Esophagus mucosa (tissue), 1 donor: ENCODE measurements at places on chromosomes 2 and 18.

DNA sequence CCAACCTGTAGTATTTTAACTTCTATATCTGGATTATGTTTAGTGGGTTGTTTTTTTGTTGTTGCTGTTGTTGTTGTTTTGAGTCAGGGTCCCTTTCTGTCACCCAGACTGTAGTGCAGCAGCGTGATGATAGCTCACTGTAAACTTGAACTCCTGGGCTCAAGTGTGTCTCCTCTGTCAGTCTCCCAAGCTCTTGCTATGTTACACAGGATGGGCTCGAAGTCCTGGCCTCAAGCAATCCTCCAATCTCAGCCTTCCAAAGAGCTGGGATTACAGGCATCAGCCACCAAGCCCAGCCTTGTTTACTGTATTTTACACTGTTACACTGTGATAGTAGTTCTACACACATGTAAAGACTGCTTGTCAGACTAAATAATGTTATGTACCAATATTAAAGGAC lies 9.7 kb upstream of the STRN start:
- ATAC-seq: no peak

DNA sequence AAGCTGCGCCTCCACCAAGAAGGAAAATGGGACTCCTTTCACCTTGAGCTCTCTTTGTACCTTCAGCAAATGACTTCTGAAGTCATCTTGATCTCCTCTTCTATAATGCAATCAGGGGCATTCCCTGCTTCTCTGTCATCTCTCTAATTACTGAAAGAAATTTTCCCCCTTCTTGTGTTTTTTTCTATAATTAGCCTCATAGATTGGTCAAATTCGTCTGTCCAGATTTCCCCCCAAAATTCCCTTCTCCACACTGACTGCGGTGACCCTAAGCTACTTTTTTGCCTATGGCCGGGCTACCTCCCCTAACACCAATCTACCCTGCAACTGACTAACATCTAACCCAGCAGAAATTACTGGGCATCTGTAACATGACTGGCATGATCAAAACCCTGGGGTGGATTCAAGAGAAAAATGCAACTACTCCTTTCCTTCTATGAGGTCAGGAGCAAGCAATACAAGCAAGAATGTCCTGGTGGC lies 168.6 kb downstream of the BCL2 start:
- ATAC-seq: no peak

DNA sequence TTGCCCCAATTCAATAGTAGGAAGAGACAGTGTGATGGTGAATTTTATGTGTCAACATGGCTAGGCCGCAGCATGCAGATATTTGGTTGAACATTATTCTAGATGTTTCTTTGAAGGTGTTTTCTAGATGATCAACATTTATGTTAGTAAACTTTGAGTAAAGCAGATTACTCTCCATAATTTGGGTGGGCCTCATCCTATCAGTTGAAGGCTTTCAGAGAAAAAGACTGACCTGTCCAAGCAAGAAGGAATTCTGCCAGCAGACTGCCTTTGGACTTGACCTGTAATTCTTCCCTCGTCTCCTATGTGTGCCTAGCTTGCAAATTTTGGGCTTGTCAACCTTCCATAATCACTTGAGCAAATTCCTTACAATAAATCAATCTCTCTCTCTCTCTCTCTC lies 8.3 kb upstream of the GRP start:
- no peak for ATAC-seq

DNA sequence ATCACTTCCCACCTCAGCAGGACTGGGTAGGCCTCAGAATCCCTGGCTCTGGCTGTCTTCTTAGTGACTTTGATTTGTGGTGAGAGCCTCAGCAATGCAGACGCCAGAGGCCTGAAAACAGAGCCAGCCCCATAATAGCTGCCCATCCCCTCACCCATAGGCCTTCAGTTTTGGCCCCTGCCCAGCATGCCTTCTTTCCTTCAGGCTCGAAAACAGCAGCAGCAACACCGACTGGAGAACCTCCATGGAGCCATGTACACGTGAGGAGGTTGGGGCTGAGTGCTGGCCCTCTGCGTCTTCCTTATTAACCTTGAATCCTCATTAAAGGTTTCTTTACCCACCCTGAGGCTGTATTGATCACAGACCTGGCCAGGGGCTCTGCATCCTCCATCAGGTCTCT lies 1.7 kb downstream of the RNF181 start:
- no peak for ATAC-seq

DNA sequence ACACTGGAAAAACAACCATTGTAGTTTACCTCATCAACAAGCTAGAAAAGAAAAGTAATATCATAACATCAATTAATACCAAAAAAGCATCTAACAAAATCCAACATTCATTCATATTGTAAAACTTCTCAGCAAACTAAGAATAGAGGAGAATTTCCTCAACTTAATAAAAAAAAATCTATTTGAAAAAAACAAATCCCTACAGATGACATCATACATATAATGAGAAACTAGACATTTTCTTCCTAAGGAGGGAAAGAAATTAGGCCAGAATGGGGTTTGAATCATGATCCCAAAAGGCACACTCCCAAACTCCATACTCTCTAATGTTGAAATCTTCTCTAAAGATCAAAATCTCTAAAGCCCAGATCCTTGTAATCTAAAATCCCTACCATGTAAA lies 460.0 kb downstream of the IRS1 start:
- ATAC-seq: no peak

DNA sequence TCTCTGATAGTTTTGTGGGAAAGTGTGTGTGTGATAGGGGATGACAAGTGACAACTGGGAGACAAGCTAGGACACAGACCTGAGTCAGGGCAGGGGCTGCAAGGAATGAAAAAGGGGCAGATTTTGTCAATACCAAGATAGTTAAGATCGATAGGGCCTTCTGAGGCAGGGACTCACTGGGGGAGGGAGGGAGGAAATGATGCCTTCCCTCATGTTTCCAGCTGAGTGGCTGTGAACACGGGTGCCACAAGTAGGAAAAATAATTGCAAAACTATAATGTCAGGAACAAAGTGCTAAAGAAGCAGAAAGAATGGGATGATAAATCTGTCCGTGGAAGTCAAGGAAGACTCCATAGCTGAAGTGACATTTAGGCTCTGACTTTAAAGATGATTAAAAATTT lies 24.2 kb downstream of the CDH2 start:
- no peak for ATAC-seq

DNA sequence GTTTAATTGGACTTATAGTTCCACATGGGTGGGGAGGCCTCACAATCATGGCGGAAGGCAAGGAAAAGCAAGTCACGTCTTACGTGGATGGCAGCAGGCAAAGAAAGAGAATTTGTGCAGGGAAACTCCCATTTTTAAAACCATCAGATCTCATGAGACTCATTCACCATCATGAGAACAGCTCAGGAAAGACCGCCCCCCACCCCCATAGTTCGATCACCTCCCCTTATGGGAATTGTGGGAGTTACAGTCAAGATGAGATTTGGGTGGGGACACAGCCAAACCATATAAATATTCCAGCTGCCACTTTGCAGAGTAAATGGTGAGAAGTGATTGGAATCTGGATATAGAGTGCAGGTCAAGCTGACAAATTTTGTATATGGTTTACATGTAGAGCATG lies 187.4 kb downstream of the ARL4C start:
- no peak for ATAC-seq

GRCh38 chr2:126303113-126303512 lies 352.8 kb upstream of the GYPC start:
- ATAC-seq: no peak

DNA sequence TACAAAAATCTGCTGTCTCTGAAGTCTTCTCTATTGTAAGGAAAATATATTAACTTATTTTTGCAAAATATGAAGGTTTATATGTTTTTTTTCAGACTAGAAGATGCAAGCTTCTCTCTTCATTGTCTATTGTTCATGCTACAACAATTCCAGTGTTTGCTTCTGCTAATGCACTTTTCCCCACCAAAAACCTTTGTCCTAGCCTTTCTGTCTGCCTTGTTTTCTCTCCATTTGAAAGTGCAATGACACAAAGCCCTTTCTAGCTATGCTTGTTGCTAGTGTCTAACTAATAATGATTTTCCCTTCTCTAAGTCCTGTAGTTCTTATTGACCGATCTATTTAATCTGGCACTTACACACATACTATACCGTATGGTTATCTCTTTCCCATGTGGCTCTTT lies 369.5 kb upstream of the CELF4 start:
- ATAC-seq: no peak

DNA sequence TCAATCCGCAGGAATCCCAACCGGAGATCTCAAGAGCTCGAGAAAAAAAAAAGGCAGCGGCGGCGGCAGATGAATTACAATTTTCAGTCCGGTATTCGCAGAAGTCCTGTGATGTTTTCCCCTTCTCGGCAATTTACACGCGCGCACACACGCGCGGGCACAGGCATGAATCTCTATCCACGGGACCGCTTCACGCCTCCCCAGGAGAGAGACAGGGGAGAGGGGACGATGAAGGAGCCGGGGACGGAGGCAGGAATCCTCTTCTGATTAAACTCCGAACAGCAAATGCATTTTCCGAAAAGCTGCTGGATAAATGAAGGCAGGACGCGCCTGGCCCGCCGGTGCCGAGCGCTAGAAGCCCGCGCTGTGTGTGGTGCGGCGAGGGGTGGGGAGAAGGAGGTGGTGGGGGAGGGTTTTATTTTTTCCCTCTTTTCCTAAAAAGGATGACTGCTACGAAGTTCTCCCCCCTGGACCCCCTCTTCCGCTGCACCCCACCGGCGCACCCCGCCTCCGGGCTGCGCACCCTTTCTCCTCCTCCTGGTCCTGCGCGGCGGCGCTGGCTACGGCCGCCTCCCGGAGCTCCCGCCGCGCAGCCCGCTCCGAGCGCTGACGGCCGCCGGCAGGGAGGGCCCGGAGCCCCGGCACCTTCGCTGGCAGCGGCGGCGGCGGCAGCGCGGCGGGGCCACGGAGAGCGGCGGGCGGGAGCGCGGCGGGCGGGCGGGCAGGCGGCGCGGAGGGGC lies at the start of gene BCL2:
TSS of gene BCL2 (minus strand) at position 387 of the 740 bp plus-strand sequence.
- peak; percentile 24 for ATAC-seq

DNA sequence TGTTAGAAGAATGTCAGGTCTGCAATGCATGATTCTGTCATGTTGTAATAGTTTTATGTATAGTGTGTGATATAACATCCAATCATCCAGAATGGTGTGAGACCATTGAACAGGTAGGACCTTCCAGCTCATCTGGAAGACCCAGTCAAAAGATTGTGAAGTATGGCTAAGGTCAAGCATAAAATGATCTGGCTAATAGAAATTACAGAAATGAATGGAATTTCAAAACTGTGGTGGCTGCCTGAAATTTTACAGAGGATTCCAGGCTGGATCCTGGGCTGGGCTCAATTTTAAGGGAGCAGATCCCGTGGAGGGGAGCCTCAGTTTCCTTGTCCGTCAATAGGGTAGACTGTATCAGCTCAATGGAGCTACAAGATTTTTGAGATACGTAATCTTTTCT lies 39.1 kb downstream of the ACKR3 start:
- ATAC-seq: no peak

GRCh38 chr2:69753659-69754363 lies 11.9 kb downstream of the ANXA4 start:
- no peak for ATAC-seq

GRCh38 chr18:10235661-10235952 lies 218.8 kb upstream of the APCDD1 start:
- ATAC-seq: no peak

- no peak for ATAC-seq
Observed at GRCh38 chr2:181594322-181594721, 62.6 kb downstream of the CERKL start.

GRCh38 chr18:57640749-57641148 lies 19.1 kb upstream of the NARS1 start:
- no peak for ATAC-seq

DNA sequence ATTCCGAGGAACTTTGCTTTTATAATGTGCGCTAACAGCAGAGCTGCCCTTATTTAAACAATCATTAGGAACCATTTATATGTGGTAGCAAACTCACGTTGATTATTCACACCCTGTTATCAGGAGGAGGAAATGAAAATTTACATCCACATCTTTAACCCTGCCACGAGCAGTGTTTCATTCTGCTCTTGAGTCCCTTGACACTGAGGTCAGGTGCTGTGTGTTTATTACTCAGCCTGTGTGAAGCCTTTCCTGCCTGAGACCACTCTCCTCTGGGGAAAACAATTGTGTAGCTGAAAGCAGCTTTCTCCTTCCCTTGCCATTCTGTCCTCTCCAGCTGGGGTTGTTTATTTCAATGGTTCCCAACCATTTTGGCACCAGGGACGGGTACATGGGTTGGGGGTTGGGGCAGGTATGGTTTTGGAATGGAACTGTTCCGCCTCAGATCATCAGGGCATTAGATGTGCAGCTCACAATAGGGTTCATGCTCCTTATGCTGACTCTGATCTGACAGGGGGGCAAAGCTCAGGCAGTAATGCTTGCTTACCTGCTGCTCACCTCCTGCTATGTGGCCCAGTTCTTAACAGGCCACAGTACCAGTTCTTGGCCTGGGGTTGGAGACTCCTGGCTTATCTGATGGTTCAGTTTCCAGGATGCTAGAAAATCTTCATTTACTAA lies 651.1 kb downstream of the TDRD15 start:
- no peak for ATAC-seq

GRCh38 chr2:132437852-132438669 lies 21.5 kb downstream of the GPR39 start:
- no peak for ATAC-seq

DNA sequence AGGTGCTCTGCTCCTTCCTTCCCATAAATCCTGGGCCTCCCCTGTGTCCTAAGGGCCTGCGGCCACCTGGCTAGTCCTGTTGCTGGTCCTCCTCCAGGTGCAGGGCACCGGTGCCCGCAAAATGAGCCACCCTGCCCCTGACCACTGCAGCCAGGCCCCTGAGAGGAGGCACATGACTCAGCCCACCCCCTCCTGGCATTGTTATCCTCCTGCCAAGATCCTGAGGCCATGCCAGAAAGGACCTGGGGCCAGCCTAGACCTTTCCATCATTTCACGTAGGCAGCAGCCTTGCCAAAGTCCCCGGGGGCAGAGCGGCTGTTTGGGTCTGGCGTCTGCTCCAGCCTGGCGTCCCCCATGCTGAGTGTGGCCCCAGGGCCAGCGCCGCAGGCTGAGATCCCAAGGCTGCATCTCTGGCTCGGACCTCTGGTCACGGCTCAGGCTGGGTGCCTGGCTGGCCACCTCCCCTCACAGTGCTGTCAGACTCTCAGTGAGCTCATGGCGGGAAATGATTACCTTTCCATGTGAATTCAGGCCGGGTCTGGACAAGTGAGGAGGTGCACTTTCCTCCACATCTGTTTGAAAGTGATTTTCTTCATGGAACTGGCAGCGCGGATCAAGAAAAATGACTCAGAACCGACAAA lies 81.0 kb downstream of the NDUFA10 start:
- ATAC-seq: no peak
